ENCODE measurements at places on chromosomes 16 and 17. TPM values are rescaled to one million over a fixed set of nuclear protein-coding genes. Genes with fewer than 3 reads are reported as not detected.

Gene RNF166
- 36.6 TPM for total RNA-seq

- DNase-seq, result no peak
Measured at GRCh38 chr16:85664580-85665372, 24.0 kb downstream of the GINS2 start.

- DNase-seq, result no peak
Measured at GRCh38 chr16:16017812-16018211, 68.4 kb downstream of the ABCC1 start.

Gene ZNF23
- 10.1 TPM for total RNA-seq

DNA sequence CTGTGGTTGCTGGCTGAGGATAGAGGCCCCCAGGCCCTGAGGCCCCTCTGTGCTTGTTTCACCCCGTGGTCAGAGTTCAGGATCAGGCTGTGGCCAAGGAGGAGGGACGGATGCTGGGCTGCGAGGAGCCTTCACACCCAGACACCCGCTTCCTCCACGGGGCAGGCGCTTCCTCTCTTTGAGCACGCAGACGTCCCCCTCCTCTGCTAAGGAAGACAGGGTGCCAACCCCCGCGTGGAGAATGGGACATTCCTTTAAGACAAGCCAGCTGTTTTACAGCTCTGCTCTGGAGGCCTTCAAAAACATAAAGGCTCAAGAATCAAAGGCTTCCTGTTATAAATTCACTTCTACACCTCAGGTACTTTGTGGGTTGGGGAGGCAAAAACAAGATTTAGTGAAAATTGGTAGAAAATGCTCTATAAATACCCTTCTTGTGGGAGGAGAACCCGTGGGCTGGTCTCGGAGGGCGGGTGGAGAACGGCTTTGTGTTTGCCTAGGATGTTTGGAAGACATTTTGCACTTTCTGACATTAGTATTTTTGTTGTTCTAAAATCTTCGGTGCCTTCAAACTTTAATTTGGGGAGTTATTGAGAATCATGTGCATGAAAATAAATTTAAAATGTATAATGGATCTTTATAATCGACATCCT is 60.8 kb upstream of the FOXF1 start:
- DNase-seq, result no peak

Gene SNAI3
- not detected for total RNA-seq
